ENCODE measurements at places on chromosomes 4 and X.

DNA sequence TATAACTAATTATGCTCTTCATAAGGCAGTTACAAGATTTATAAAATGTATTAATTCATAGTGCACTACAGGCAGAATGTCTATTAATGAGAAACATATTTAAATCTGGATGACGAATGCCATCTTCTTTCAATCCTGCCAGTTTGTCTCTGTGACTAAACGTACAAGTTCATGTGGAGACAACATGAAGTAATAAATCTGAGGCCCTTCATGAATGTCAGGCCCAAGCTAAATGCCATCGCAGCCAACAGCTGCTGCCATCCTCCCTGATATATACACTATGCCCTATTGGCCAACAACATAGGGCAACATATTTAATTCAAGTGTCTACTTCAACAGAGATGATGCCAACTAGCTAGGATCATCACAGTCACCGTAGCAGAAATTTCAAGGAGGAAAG lies 43.7 kb downstream of the TSPAN5 start:
- DNase-seq = no peak

GRCh38 chr4:114577386-114577785 lies 21.2 kb upstream of the UGT8 start:
- DNase-seq = no peak

DNA sequence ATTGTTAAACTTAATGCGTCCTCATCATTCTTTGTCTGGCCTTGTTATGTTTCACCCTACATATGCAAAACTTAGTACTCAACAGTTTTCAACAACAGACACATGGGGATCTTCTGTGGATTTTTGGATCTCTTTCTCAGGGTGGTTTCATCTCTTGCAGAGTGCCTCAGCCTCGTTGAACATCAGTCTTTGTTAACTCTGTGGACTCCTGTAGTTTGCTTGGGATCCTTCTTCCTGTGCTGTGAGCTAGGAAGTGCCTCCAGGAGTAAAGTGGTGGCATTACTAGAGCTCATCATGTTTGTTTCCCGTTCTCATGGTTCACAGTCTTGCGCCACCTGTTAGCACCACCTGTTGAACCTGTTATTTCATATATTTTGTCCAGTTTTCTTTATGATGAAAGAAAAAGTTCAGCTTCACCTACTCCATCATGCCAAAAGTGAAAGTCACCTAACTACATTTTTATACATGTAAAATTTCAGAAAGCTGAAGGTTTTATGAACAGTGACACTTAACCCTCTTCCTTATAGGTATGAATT lies 27.5 kb upstream of the NDUFC1 start:
- DNase-seq = no peak

- no peak for DNase-seq
These were observed 91.8 kb downstream of the KCNIP4 start for GRCh38 chr4:21856754-21857153.

- no peak for DNase-seq
These were observed 191.8 kb downstream of the GPC3 start for GRCh38 chrX:133793626-133794025.

DNA sequence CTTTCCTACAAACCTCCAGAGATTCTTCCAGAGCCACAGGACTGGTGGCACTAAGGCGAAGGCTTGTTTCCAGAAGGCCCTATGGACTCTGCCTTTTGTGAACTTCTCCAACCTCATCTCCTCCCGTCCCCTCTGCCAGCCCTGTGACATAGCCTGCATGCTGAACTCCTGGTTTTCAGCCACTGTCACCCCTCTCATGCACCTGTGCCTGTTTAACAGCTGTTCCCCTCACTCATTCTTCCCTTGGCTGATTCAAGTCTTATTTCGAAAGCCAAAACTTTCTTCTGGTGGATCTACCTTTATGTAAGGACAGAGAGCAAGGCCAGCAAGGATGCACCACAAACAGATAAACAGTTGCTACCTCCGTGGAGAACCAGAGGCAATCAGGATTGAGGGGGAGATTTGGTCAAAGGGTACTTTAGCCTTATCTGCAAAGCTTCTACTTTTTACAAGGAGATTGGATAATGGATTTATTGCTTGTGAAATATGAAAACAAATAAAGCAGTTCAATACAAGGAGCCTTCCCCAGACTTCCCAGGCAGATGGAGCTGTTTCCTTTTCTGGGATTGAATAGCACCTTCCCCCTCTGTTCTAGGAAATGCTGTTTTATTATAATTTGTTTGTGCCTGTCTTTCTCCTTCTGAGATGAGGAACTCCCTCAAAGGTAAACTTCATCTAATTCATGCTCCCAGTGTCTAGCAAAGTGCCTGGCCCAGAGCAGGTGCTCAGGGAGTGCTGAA lies 5.7 kb downstream of the CITED1 start:
- no peak for DNase-seq

DNA sequence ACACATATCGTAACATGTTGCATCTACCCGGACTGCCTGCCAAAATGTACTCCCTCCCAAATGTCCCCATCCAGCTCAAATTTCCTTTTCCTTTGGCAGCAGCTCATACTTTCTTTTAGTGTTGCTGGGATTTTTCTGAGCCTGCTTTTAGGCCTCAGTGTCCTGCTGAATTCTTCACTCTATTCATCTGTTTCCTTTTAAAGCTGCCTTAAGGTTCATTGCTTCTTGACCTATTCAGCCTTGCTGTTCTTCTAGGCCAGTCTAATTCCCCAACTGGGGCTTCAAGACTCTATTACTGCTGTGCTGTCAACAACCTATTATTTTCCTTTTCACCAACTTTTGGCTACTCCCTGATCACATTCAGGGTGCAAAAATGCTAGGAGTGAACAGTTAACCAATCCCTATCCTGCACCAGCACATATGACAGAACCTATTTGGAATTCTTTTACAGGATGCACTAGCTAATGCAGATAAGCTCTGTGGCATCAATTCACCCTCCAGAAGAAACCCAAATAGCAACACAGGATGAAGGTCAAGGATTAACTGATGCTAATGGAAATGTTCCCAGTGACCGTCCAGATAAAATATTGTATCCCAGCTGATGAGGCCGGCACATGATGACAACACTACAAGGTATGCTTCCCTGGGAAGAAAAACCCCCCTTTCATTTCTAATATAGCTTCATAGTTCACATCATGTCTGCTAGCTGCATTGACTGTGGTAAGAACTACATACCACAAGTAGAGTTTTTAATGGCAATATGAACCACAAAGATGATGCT lies 114.7 kb upstream of the TTC29 start:
- DNase-seq = no peak

DNA sequence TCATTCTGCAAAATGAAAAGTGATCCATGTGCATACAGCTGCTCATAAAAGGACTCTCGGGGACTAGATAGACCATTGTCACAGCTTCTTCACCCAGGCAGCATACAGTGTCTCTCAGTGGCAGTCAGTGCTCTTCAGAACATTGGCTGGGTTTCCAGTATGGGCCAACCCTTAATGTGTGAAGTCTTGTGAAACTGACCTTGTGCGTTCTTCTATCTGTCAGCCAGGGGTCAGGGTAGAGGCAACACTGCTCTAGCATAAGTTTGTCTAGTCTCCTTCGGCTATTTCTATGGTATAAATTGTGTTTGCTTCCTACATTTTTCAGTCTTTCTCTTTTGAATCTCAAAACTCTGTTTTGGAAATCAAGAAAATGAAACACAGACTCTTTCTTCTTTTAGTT lies 37.0 kb upstream of the SMIM31 start:
- DNase-seq = peak; percentile 8

DNA sequence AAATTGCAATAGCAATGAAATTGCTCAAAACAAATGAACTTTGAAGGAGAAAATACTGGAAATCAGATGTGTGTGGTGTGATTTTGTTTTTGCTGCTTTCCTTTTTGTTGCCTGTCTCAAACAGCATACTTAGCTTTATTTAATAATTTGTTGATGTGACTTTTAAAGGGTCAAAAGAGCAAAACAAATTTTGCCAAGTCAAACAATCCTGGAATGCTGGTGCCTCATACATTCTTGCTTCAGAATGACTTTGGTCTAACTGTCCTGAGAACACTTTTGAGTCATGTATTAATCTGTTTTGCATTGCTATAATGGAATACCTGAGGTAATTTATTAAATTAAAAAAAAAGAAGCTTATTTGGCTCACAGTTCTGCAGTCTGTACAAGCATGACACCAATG lies 3.4 kb downstream of the PF4V1 start:
- DNase-seq = no peak

- no peak for DNase-seq
These were observed 46.1 kb downstream of the PJA1 start for GRCh38 chrX:69119122-69119521.

DNA sequence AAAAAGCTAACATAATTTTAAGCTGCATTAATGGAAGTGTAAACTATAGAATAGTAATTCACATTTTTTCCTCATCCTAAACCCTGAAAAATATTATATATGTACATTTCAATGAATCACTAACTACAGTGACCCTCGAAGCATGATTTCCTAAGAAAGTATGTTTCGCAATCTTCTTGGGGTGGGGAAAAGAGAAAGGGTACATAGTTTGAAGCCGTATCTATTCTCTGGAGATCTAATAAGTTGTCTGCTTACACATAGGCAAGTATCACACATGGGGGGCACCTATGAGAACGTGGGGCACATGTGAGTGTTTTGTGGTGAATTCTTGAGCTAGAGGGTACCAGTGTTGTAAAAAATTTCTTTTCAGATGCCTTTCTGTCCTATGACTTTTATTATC lies 71.2 kb downstream of the JADE1 start:
- DNase-seq = no peak

DNA sequence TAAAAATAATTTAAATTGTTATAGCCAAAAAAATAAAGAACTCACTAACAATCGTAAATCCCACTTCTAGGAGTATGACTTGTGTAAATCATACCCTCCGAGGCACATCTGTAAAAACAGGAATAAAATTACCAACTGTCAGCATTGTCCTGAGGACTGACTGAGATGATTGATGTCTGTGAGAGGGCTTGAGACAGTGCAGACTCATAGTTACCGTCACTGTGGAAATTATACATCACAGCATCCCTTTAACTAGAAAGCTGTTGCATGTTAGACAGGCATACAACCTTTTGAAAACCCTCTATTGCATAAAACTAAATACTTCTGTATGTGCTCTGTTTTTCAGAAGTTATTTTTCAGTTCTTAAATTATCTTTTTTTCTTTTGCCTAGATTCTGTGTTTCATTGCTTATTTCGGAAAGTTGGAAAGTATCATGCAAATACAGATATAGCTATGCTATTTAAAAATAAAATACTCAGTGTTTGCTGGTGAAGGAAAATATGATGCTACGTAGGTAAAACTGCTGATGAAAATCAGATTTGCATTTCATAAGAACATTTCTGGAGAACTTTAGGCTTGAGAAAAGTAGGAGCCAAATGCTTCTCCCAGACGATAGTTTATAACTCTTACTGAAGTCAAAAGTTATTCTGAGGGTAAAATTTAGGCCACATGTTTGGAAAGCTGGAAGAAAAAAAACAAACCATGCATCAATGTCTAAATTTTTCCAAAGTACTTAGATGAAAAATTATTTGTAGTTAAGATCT lies 13.6 kb upstream of the RBPJ start:
- no peak for DNase-seq

GRCh38 chrX:19606902-19607301 lies 91.6 kb upstream of the MAP3K15 start:
- DNase-seq = no peak

- no peak for DNase-seq
These were observed 8.0 kb downstream of the OPRPN start for GRCh38 chr4:70405765-70406164.

- peak; percentile 19 for DNase-seq
These were observed 37.3 kb upstream of the TRIM2 start for GRCh38 chr4:153166716-153167501.

DNA sequence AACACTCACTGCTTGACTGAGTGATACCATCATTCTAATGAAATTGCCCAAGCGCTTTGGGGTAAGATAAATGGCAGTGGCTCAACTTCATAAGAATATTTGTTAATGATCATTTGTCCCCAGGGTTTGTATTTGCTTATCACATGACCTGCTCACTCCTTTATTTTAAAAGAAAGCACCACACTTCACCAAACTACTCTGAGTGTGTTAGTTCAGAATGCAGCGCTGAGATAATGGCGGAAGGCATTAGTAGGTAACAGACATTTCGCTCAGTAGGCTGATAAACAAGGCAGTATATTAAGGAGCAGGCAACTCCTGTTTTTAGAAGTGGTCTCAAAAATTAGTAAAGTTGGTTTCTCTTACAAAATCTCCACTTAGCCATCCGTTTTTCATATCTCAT lies 1.6 kb downstream of the SNX25 start:
- no peak for DNase-seq

DNA sequence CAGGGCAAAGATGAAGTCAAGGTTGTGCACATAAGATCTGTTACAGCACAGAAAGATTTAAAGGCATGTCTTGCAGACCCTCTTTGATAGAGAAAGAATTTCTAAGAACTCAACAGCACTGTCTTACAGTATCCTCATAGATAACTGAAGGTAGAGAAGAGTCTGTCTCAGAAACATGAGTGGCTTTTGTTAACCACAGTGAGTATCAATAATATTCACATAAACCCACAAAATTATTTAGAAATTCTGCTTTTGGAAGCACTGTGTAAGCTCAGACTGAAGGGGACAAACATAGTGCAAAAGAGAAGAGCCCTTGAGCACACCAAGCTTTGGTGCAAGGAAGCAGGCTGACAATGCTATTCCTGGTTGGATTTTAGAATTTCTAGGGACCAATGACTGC lies 166.0 kb upstream of the SH3RF1 start:
- DNase-seq = peak; percentile 9

DNA sequence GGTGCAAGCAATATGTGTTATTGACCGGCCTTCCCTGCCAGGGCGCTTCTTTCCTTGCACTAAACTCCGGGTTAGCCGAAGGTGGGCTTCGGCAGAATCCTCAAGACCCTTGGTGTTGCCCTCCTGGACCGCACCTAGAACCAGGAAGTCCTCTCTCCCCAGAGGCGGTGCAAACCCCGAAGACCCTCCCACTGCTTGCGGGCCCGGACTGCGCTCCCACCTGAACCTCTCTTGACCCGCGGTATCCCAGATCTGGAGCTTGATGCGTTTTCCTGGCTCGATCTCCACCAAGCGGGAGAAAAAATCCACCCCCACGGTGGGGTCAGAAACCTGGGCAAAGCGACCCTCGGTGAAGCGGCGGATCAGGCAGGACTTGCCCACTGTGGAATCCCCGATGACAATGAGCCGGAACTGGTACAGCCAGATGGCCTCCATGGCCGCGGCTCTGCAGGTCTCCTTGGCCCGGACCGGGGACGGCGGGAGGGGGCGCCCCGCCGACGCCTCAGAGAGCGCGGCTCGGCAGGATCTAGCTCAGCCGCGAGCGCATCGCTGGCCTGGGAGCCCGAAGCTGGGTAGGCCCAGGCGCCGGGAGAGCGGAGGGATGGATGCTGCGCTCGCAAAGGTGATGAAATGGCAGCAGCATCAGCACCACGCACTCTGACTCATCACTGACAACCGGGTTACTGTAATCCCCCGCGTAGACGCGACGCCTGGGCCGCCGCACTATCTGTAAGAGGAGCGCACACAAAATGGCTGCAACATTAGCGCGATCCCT lies at the start of gene RAB39B:
Gene RAB39B, minus strand, starts transcription at position 638 of the 775 bp plus-strand sequence. Its CDS starts 203 bp downstream, at position 435.
- DNase-seq = peak; percentile 83

DNA sequence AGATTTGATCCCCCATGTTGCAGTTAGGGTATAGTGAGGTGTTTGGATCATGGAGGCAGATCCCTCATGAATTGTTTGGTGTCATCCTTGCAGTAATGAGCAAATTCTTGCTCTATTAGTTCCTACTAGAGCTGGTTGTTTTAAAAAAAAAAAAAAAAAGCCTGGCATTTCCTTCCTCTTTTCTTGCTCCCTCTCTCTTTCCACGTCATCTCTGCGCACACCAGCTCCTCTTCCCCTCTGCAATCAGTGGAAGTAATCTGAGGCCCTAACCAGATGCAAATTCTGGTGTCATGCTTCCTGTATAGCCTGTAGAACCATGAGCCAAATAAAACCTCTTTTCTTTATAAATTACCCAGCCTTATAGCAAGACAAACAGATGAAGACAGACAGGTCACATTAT lies 24.5 kb downstream of the WDR17 start:
- peak; percentile 66 for DNase-seq

- DNase-seq = peak; percentile 7
These were observed 187.0 kb downstream of the MID1IP1 start for GRCh38 chrX:38988301-38988700.

All from hematopoietic multipotent progenitor cell treated with erythropoietin and hydrocortisone succinate and interleukin-3 and kit ligand, for 6 days (in vitro differentiated cells).